Kasumi-1 (cell line): ENCODE measurements at places on chromosomes 3 and 15.

DNA sequence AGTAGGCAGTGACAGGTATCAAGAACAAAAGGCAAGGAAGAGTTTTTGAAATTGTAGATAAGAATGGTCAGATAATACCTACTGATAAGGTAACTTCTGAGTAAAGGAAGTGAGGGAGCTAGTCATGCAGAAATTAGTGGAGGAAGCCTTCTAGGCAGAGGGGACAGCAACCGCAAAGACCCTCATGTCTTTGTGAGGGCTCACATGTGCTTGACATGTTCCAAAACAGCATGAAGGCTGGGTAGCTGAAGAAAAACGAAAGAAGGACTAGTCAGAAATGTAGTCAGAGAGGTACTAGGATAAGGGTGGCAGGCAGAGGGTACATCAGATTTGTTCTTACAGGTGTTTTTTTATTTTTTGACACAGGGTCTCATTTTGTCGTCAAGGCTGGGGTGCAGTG, 5.3 kb downstream of the SIN3A start:
- DNase-seq = no peak

GRCh38 chr3:42652251-42652610, 1.3 kb upstream of the ZBTB47 start:
- no peak for DNase-seq

- no peak for DNase-seq
These were observed 13.3 kb downstream of the RPSA start for GRCh38 chr3:39419742-39420315.

GRCh38 chr3:113097960-113098447, 107.2 kb downstream of the GTPBP8 start:
- no peak for DNase-seq

GRCh38 chr3:138378990-138379389, 30.6 kb downstream of the MRAS start:
- DNase-seq = no peak

DNA sequence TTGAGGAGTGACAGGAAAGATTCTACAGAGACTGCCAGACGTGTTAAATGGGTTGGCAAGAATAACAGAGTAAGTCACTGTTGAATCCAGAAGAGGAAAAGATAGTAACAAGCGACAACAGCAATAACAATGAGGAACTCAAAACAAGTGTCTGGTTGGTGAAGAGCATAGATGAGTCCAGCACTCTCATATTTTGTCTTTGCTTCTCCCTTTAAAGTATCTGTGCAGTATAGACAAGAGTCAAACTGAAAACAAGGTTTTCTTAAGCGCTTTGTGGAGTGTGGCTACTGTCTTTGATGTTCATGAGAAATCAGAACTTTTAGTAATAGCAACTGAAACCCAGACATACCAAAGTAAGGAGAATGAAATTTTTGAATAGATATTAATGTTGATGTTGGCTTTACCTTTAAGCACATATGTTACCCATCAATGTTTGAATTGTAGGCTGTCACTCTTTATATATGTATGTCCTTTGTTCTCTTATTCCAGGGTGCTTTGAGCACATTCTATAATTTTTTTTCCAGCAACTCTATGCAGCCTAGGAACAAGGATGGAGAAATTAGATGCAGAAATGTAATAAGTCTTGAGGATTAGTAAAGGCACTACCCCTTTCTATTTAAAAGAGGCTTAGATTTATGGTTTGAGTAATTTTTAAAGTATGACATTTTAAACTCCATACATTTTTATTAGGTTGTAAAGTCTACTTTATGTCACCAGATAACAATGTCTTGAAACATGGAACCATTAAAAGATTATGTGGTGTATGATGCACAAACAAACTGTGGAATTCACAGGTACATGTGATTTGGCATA, 185.5 kb downstream of the NFKBIZ start:
- DNase-seq = no peak

- DNase-seq = no peak
These were observed 1038.7 kb downstream of the IGSF11 start for GRCh38 chr3:117995842-117996437.

- DNase-seq = peak; percentile 55
These were observed 677 bp downstream of the POLQ start for GRCh38 chr3:121545049-121545573.

GRCh38 chr3:120742849-120743365, 363 bp downstream of the GTF2E1 start:
- no peak for DNase-seq

DNA sequence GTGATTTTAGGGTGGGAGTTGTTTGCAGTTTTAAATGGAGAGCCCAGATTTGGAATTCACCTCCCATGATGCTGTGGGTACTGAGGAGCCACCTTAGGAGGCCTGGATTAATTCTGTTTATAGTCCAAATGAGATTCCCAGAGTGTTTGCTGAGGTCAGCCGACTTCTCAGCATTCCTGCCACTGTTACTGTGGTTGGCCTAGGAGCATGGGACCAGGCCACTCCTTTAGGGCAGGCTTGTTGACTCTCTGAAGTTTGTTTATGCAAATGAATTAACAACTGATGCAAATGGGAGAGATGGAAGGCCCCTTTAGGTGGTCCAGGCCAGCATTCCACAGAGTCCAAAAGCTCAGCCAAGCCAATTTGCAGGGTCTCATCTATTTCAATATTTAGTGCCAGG, 46.1 kb downstream of the CACNA2D3 start:
- DNase-seq = no peak
